ENCODE measurements at places on chromosomes 6 and 20. TPM values are rescaled to one million over a fixed set of nuclear protein-coding genes. Genes with fewer than 3 reads are reported as not detected.

TRDN gene
- not detected for total RNA-seq

CLDN20 gene
- not detected for total RNA-seq

LHFPL5 gene
- not detected for total RNA-seq

GTPBP2 gene
- total RNA-seq, result 49.2 TPM

TBX18 gene
- not detected for total RNA-seq

SPAG4 gene
- 8.0 TPM for total RNA-seq

GGT7 gene
- total RNA-seq, result 10.9 TPM

RAD21L1 gene
- total RNA-seq, result not detected

CLPSL2 gene
- total RNA-seq, result not detected

PAQR8 gene
- 11.4 TPM for total RNA-seq

- peak; percentile 17 for DNase-seq
- H3K4me3 ChIP-seq, result no peak overlapping the region
Measured at GRCh38 chr6:7505189-7505699, 36.2 kb upstream of the DSP start.

DNA sequence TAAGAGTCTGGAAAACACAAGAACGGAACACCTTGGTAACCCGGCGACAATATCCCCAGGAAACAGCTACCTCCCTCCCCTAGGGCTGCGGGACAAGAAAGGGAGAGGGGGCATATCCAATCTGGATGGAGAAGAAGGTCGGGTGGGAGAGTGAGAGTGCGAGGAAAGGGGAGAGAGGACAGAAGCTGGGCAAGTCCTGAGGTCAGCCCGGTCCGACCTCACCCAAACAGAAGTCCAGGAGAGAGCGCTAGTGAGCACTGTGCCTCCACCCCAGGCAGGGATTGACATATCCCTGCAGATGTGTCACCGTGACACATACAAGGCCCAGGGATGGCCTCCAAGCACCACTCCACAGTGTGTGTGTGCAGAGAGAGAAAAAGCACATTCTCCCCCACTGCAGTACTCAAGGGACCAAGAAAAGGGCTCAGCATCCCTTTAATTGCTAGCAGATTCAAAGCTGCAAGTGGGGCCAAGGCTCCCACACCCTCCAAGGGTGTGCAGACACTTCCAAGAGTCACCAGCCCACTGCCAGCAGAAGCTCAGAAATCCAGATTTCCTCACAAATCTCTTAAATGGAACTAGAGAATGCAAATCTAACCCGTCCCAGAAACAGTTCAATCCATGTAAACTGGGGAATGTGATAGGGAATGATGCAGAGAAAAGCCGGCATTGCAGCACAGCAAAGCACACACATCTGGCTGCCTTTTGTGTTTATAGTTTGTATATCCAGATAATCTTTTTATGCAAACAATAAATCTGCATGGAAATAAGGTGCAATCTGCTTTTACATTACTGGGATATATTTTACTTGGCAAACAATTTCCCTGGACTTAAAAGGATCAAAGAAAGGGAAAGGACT is 3.1 kb downstream of the PXDC1 start:
- H3K27me3 ChIP-seq, result peaks cover 30% of the 10 kb centered on the region
- H3K4me3 ChIP-seq, result no peak overlapping the region
- no peaks in the 10 kb centered on the region for H3K36me3 ChIP-seq
- H3K27ac ChIP-seq, result no peak overlapping the region
- peaks cover 2% of the 10 kb centered on the region for H3K4me1 ChIP-seq

DNA sequence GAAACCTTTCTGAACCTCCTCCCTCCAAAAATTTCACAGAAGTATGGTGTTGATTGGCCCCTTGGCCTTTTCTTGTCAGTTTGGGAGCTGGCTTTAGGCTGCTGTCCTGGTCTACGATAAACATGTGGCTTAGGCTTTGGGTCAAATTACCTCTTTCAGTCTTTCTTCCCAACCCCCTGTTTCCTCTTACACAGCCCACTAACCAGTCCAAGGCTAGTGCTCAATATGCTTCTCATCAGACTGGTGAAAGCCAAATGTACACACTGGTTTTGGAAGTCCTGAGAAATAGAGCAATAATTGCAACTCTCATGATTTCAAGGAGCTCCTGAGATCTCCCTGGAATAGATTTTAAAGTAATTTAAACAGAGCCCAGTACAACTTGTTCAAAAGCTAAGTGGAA is 933.7 kb upstream of the GJE1 start:
- H3K4me1 ChIP-seq, result no peaks in the 10 kb centered on the region
- no peak for DNase-seq
- no peaks in the 10 kb centered on the region for H3K27me3 ChIP-seq
- H3K27ac ChIP-seq, result no peak overlapping the region
- H3K4me3 ChIP-seq, result no peak overlapping the region
- no peaks in the 10 kb centered on the region for H3K36me3 ChIP-seq

- H3K36me3 ChIP-seq, result peaks cover 28% of the 10 kb centered on the region
- no peaks in the 10 kb centered on the region for H3K27me3 ChIP-seq
- peak overlapping the region; percentile 26 for H3K27ac ChIP-seq
- peaks cover 14% of the 10 kb centered on the region for H3K4me1 ChIP-seq
- no peak overlapping the region for H3K4me3 ChIP-seq
Measured at GRCh38 chr6:110990840-110991576, 9.2 kb downstream of the RPF2 start.

DNA sequence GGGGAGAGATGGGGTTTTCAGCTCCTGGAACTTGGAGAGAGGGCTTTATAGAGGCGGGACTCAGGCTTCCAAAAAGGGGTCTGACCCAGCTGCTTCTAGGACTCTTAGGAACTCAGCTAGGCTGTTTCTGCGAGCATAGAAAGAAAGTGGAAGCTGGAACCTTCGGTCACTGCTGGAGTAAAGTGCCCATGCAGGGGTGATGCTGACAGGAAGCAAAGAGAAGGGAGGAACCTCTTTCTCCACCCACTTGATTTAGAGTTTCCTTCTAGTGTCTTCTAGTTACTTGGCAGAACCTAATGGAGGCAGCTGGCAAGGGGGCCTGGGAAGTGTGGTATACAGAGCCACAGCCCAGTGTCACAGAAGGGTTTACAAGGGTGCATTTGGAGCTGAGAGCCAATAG is 283.6 kb downstream of the QKI start:
- no peaks in the 10 kb centered on the region for H3K36me3 ChIP-seq
- H3K4me1 ChIP-seq, result no peaks in the 10 kb centered on the region
- H3K27me3 ChIP-seq, result peaks cover 14% of the 10 kb centered on the region
- H3K4me3 ChIP-seq, result no peak overlapping the region
- DNase-seq, result no peak

- no peak overlapping the region for H3K27ac ChIP-seq
- H3K36me3 ChIP-seq, result peaks cover 4% of the 10 kb centered on the region
- H3K4me1 ChIP-seq, result peaks cover 10% of the 10 kb centered on the region
- no peak for DNase-seq
- no peaks in the 10 kb centered on the region for H3K27me3 ChIP-seq
Measured at GRCh38 chr20:289693-290083, 862 bp downstream of the C20orf96 start.

- H3K4me3 ChIP-seq, result no peak overlapping the region
- H3K4me1 ChIP-seq, result peaks cover 12% of the 10 kb centered on the region
- H3K36me3 ChIP-seq, result no peaks in the 10 kb centered on the region
- no peak for DNase-seq
- peaks cover 4% of the 10 kb centered on the region for H3K27me3 ChIP-seq
Measured at GRCh38 chr20:25100914-25101313, 19.0 kb upstream of the VSX1 start.

GRCh38 chr20:12902992-12903391 is 105.8 kb upstream of the SPTLC3 start:
- H3K27ac ChIP-seq, result no peak overlapping the region
- DNase-seq, result no peak
- H3K27me3 ChIP-seq, result no peaks in the 10 kb centered on the region
- H3K36me3 ChIP-seq, result no peaks in the 10 kb centered on the region
- H3K4me3 ChIP-seq, result no peak overlapping the region

DNA sequence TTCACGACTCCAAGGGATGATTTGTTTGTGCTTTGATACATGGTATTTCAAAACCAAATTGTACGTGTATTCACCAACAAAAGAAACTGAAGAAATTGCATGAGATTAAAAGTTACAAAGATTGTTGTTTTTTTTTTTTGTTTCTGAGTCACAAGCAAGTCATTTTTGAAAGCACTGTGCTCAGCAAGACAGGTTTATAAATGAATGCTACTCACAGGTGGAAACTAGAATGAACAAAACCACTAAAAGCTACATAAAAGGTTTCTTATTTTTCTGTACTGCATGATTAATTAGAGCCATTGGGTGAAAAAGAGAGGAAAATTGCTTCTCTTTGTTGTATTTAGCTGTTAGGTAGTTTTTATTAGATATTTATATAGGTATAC is 90.2 kb upstream of the RIPOR2 start:
- peaks cover 41% of the 10 kb centered on the region for H3K4me1 ChIP-seq
- no peaks in the 10 kb centered on the region for H3K36me3 ChIP-seq
- no peaks in the 10 kb centered on the region for H3K27me3 ChIP-seq
- DNase-seq, result no peak
- peak overlapping the region; percentile 63 for H3K4me3 ChIP-seq
- H3K27ac ChIP-seq, result peak overlapping the region; percentile 84

- DNase-seq, result no peak
- H3K36me3 ChIP-seq, result no peaks in the 10 kb centered on the region
- H3K4me1 ChIP-seq, result no peaks in the 10 kb centered on the region
Measured at GRCh38 chr6:110125361-110125760, 54.1 kb downstream of the WASF1 start.

- DNase-seq, result no peak
- no peak overlapping the region for H3K4me3 ChIP-seq
- peaks cover 2% of the 10 kb centered on the region for H3K27me3 ChIP-seq
- H3K27ac ChIP-seq, result no peak overlapping the region
- H3K36me3 ChIP-seq, result no peaks in the 10 kb centered on the region
Measured at GRCh38 chr20:63122626-63123025, 93.3 kb downstream of the YTHDF1 start.
